ENCODE measurements at places on chromosomes 4 and X. TPM values are rescaled to one million over a fixed set of nuclear protein-coding genes. Genes with fewer than 3 reads are reported as not detected.

- DNase-seq = no peak
Observed at GRCh38 chr4:74692972-74693371, 101.4 kb downstream of the BTC start.

- DNase-seq = no peak
Observed at GRCh38 chr4:119696963-119697362, 68.4 kb upstream of the PDE5A start.

DNA sequence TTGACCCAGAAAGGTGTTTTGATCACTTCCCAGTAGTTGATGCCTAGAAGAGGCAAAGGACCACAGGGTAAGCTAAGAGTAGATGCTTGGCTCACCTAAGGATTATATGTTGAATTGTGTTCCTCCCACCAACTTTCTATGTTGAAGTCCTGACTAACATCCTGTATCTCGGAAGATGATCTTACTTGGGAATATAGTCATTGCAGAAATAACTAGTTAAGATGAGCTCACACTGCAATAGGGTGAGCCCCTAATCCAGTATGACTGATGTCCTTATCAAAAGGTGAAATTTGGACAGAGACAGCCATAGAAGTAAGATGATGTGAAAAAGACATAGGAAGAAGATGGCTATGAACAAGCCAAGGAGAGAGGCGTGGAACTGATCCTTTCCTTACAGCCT is 3.3 kb upstream of the HMGB2 start:
- no peak for DNase-seq

- DNase-seq = no peak
Observed at GRCh38 chrX:115679460-115679859, 118.5 kb downstream of the PLS3 start.

GRCh38 chrX:29555465-29556091 is 659.8 kb upstream of the MAGEB2 start:
- DNase-seq = no peak

GRCh38 chr4:24888475-24889344 is 24.1 kb downstream of the CCDC149 start:
- no peak for DNase-seq

IRS4 gene
- total RNA-seq = 0.26 TPM

CYTL1 gene
- 24.2 TPM for total RNA-seq

MCF2 gene
- total RNA-seq = 0.26 TPM
